ENCODE measurements at places on chromosomes 12 and 14.
A peak's percentile ranks its signal among the peaks of the same experiment; 100 is the strongest.

DNA sequence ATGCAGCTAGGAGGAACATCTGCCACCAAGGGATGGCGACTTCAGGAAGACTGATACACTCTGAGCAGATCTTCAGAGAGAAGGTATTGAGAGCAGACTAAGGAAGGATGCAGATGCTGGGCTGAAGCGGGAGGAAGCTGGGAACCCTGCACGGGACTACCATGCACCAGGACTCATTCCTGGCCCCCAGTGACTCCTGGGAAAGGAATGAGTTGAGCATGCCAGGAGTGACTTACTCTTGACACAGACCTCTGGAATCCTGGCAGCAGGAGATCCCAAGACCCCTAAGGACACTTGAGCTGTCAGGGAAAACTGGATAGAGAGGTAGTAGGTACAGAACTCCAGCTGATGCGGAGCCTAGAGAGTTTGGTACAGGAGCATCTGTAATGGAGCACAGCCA is 336.1 kb downstream of the RPS29 start:
- DNase-seq: no peak

DNA sequence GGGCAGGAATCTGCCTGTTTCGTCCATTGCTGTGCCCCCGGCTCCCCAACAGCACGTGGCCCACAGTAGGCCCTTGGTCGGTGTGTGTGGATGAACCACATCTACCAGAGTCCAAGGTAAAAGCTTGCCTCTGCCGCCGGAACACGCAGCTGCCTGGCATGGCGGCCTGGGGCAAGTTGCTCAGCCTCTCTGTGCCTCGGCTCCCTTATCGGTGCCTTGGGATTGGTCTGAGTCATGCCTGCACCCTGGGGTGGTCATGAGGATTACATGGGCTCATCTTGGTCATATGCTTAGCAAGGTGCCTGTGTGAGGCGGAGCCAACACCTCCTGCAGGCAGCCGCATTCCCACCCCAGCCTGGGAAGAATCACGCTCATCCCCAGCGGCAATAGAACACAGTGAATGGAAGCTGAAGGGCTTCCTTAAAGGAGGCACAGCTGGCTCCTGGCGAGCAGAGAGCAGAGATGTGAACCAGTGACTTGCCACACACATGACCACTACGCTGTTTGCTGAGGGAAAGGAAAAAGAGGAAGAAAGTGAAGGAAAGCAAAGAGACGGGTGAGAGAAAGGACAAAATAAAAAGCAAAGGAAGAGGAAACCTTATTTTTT is 5.5 kb upstream of the SCARB1 start:
- no peak for DNase-seq

DNA sequence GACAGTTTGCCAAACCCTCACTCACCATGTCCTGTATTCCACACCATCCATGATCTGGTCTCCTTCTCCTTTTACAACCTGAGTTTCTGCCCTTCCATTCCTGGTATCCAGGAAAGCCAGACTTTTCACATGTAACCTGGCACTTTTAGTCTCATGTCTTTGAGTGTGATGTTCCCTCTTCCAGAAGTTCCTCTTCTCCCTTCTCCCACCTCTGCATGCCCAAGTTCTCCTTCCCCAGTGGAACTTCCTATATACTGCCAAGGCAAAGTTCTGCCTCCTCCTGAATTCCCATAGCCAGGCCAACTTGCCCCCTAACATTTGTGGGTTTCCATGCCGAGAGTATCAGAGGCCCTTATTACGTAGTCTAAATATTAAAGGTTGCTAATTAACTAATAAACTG is 3.2 kb upstream of the ITPR2 start:
- no peak for DNase-seq

DNA sequence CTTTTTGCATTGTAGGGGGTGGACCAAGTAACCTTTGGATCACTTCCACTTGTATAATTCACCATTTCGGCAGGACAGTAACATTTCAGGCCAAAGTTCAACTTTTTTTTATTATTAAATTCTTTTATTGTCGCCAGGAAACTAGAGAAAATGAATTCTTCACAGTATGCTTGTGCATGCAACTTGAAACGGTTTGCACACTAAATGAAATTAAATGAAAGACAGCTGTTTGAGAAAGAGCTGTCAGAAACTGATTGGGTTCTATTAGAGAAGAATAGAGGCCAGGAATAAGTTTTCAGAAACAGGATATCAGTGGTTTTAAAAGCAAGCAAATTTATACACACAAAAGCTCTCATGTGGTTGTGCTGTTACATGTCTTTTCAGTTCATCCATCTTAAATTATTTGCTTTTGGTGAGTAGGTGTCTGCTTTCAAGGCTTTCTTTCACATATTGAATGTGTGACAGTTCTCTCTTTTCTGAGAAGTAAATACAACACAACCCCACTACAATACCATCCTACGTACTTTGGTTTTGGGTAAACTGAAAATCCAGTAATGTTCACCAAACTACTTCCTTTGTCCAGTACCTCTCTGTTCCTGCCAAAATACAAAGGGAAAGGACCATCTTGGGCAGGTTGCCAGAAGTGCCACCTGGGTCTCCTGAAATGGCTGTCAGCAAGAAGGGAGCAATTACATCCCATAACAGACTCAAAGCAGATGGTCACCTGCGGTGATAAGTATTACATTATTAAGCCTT is 291.7 kb downstream of the RAD51B start:
- no peak for DNase-seq

GRCh38 chr12:57243521-57244311 is 7.3 kb downstream of the STAC3 start:
- DNase-seq: peak; percentile 86

DNA sequence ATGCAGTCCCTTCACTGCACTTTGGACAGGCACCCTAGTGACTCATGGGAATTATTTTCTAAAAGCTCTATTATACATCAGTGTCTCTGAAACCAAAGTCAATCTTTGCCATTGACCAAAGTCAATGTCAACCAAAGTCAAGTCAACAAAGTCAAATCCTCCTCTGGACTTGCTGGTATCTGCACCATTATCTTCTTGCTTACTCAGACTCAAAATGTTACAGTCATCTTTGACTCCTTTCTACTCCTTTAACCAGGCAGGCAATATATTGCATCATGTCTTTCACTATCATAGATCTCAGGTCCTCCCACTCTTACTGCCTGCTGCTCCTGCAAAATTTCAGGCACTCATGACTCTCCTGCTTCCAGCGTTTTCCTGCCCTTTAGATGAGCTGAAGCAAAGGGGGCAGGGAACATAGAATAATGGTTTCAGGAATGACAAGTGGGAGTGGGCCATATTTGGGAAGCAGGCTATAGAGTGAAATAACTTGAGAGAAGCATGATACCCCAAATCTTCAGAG is 39.2 kb downstream of the IGF1 start:
- no peak for DNase-seq

GRCh38 chr14:90601563-90601962 is 204.7 kb downstream of the CALM1 start:
- no peak for DNase-seq

GRCh38 chr12:85781766-85782165 is 54.4 kb downstream of the RASSF9 start:
- no peak for DNase-seq

DNA sequence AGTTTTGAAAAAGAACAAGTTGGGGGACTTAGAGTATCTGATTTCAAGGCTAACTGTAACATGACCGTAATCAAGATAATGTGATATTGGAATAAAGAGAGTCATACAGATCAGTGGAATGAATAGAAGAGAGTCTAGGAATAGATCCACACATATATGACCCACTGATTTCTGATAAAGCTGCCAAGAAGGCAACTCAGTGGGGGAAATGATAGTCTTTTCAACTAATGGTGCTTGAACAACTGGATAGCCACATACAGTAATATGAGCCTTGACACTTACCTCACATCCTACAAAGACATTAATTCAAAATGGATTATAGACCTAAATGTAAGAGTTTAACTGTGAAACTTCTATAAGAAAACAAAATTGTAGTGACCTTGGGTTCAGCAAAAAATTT is 3.8 kb downstream of the PRKCH start:
- no peak for DNase-seq

GRCh38 chr12:118526255-118527095 is 150.1 kb downstream of the SUDS3 start:
- DNase-seq: no peak

- no peak for DNase-seq
Observed at GRCh38 chr12:122161682-122162081, 12.3 kb downstream of the IL31 start.

- DNase-seq: no peak
Observed at GRCh38 chr14:74886001-74886400, 4.3 kb downstream of the DLST start.

DNA sequence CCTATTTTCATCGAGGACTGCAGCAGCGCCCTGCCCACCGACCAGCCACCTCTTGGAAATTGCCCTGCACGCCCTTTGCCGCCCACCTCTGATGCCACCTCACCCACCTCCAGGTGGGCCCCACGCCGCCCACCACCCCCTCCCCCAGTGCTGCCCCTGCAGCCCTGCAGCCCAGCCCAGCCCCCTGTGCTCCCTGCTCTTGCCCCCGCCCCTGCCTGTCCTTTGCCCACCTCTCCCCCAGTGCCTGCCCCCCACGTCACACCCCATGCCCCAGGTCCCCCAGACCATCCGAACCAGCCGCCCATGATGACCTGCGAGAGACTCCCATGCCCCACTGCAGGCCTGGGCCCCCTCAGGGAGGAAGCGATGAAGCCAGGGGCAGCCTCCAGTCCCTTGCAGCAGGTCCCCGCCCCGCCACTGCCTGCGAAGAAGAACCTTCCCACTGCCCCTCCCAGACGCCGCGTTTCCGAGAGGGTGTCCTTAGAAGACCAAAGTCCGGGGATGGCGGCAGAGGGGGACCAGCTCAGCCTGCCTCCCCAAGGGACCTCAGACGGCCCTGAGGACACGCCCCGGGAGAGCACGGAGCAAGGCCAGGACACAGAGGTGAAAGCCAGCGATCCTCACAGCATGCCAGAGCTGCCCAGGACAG is 96.5 kb downstream of the LGMN start:
- no peak for DNase-seq

GRCh38 chr12:630656-631632 is 32.3 kb downstream of the NINJ2 start:
- no peak for DNase-seq

- no peak for DNase-seq
Observed at GRCh38 chr12:47591361-47591791, 114.5 kb downstream of the RPAP3 start.

GRCh38 chr14:97517566-97518234 is 720.5 kb downstream of the VRK1 start:
- no peak for DNase-seq

- DNase-seq: no peak
Observed at GRCh38 chr12:124248941-124249825, 45.7 kb upstream of the RFLNA start.

GRCh38 chr12:110844551-110845338 is 2.0 kb upstream of the CCDC63 start:
- DNase-seq: no peak

DNA sequence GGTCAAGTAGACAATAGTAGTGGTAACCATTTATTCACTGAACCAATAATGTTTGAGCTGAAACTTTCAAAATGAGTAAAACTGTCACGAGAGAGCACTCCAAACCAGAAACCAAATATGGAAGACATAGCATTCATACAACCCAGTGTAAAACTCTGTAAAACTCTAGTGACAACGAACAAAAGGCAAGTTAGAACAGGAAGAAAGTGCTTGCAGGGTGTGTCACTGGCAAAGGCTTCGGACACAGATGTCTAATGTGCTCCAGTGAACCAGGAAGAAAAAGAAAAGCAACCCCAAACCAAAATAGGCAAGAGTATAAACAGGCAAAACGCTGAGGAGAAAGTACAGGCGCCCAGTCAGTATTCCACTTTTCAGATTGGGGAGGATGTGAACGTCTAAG is 79.3 kb upstream of the FZD10 start:
- no peak for DNase-seq

DNA sequence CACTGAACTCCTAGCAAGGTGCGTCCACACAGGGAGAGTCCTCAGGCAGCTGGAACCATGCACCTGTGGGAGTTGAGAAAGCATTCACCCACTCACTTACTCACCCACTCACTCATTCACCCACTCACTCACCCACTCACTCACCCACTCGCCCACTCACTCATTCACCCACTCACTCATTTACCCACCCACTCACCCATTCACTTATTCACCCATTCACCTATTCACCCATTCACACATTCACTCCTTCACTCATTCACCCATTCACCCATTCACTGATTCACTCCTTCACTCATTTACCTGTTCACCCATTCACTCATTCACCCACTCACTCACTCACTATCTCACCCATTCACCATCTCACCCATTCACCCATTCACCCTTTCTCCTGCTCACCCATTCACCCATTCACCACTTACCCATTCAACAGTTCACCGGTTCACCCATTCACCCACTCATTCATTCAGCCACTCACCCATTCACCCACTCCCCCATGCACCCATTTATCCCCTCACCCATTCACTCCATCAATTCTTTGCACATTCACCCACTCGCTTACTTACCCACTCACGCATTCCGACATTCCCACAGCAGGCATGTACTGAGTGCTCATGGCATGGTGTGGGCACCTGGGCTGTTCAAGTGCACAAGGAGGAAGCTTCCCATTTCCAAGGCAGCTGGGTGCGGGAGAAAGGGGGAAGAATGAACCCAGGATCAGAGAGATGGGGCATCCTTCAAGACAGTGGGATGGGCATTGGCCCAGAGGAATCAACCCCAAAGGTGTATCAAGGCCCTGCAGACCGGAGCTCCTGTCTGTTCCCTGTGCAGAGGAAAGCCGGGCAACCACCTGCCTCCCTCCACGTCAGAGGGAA is 135.2 kb upstream of the C14orf180 start:
- DNase-seq: no peak

- no peak for DNase-seq
Observed at GRCh38 chr14:92973798-92974372, 50.9 kb downstream of the CHGA start.

- DNase-seq: no peak
Observed at GRCh38 chr12:54409267-54409666, 9.8 kb downstream of the ITGA5 start.

GRCh38 chr12:75196865-75197264 is 12.8 kb downstream of the KCNC2 start:
- DNase-seq: no peak

DNA sequence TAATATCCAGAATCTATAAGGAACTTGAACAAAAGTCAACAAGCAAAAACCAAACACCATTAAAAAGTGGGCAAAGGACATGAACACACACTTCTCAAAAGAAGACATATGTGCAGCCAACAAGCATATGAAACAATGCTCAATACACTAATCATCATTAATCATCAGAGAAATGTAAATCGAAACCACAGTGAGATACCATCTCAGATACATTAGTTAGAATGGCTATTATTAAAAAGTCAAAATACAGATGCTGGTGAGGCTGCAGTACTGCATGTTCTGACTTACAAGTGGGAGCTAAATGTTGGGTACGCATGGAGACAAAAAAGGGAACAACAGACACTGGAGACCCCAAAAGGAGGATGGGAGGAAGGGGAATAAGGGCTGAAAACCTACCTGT is 67.1 kb downstream of the BLTP3B start:
- no peak for DNase-seq
